ENCODE measurements at places on chromosomes 7 and 10. TPM values are rescaled to one million over a fixed set of nuclear protein-coding genes. Genes with fewer than 3 reads are reported as not detected.
A peak's percentile ranks its signal among the peaks of the same experiment; 100 is the strongest.

GRCh38 chr10:119441921-119442757 is 100.4 kb downstream of the RGS10 start:
- no peak overlapping the region for H3K4me3 ChIP-seq
- peaks cover 27% of the 10 kb centered on the region for H3K27me3 ChIP-seq
- no peaks in the 10 kb centered on the region for H3K4me1 ChIP-seq
- H3K27ac ChIP-seq = no peak overlapping the region

DNA sequence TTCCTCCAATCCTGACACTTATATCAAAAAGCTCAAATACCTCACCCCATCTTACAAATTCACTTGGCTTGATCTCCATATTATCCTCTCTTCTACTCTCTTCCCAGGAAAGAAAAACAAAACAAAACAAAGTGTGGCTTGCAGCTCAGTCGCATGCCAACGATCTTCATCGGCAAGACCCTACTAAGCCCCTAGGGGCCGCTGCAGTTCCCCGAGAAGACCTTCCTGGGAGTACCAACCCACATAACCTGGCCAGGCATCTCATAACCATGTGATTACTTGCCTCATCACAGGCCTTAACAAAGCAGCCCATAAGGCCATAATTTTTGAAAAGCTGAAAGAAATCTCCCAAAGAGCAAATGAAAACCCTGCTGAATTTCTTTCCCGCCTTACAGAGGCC is 103.7 kb downstream of the ZNF92 start:
- peak; percentile 67 for DNase-seq
- H3K36me3 ChIP-seq = no peaks in the 10 kb centered on the region
- no peak overlapping the region for H3K4me3 ChIP-seq

- H3K36me3 ChIP-seq = peaks cover 41% of the 10 kb centered on the region
- no peaks in the 10 kb centered on the region for H3K4me1 ChIP-seq
- no peak overlapping the region for H3K27ac ChIP-seq
- DNase-seq = no peak
- no peaks in the 10 kb centered on the region for H3K27me3 ChIP-seq
Observed at GRCh38 chr10:119138346-119139306, 26.9 kb downstream of the SFXN4 start.

DNA sequence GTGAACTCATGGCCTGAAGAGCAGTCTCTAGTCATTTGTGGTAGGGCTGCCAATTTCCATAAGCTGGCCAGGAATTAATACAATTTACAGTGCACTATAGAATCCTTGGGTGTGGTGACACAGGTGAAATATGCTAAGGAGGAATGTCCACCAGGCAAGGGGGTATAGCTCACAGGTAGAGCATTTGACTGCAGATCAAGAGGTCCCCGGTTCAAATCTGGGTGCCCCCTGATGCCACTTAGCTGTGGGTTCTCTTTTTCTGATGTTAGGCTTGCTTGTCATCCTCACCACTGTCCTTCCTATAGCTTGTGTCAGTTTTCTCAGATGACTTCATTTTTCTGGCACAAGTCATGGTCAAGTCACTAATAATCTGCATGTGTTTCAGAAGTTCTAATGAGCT is 108.7 kb downstream of the ZNF467 start:
- H3K27ac ChIP-seq = no peak overlapping the region
- H3K4me3 ChIP-seq = no peak overlapping the region
- H3K4me1 ChIP-seq = no peaks in the 10 kb centered on the region
- H3K27me3 ChIP-seq = no peaks in the 10 kb centered on the region
- H3K36me3 ChIP-seq = no peaks in the 10 kb centered on the region
- DNase-seq = no peak

GRCh38 chr10:113047151-113047550 is 97.1 kb downstream of the TCF7L2 start:
- H3K27me3 ChIP-seq = peaks cover 11% of the 10 kb centered on the region
- no peaks in the 10 kb centered on the region for H3K36me3 ChIP-seq
- no peak overlapping the region for H3K4me3 ChIP-seq

GRCh38 chr10:86970162-86970981 is 2.1 kb downstream of the ADIRF start:
- DNase-seq = no peak
- no peak overlapping the region for H3K4me3 ChIP-seq
- no peak overlapping the region for H3K27ac ChIP-seq
- no peaks in the 10 kb centered on the region for H3K27me3 ChIP-seq

DNA sequence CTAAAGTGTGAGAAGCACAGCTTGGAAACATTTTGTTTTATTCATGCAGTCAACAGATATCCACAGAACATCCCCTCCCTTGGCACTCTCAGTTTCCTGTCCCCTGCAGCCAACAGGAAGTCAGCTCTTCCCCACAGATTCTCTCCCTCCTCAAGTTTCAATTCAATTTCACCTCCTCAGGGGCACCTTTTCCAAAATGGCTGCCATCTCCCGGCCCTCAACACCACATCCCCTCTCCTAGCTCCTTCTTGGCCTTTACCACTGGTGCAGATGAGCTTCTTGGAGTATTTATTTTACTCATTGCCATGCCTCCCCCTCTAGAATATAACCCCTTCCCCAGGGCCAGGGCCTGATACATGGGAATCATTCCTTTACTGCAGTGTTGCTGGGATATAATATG is 94.0 kb downstream of the WDR11 start:
- no peak overlapping the region for H3K4me3 ChIP-seq
- DNase-seq = no peak
- H3K4me1 ChIP-seq = peaks cover 8% of the 10 kb centered on the region
- no peak overlapping the region for H3K27ac ChIP-seq
- no peaks in the 10 kb centered on the region for H3K36me3 ChIP-seq

DNA sequence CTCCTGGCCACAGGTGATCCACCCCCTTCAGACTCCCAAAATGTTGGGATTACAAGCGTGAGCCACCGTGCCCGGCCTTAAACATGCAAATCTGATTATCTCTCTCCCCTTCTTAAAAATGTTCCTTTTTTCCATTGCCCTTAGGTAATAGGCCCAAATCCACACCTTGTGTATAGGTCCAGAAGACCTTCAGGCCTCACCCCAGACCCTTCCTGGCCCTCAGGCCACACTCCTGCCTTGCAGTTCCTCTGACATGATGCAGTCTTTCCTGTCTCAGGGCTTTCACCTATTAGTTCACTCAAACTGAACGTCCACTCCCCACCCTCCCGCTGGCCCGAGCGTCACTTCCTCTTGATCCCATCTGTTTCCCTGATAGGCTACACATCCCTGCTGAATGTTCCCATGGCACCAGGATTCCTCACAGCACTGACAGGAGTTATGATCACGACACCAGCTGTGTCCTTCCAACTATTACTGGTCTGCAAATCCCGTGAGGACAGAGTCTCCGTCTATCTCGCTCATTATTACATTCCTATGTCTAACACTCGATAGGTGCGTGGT is 46.4 kb downstream of the DENND2A start:
- peaks cover 65% of the 10 kb centered on the region for H3K27me3 ChIP-seq
- H3K36me3 ChIP-seq = no peaks in the 10 kb centered on the region
- H3K27ac ChIP-seq = no peak overlapping the region
- no peak overlapping the region for H3K4me3 ChIP-seq
- DNase-seq = peak; percentile 13
- no peaks in the 10 kb centered on the region for H3K4me1 ChIP-seq

Gene TMEM176A
- not detected for total RNA-seq

Gene DPYSL4
- not detected for total RNA-seq

Gene H2BK1
- not detected for total RNA-seq

Gene TMEM60
- 23.6 TPM for total RNA-seq

Gene NOS3
- total RNA-seq = 124 TPM

Gene CPA1
- 9.7 TPM for total RNA-seq
